ENCODE measurements at places on chromosomes 11 and 22. TPM values are rescaled to one million over a fixed set of nuclear protein-coding genes. Genes with fewer than 3 reads are reported as not detected.

ME3 gene
- 16.8 TPM for total RNA-seq

LIPT2 gene
- total RNA-seq = 1.3 TPM

JAML gene
- not detected for total RNA-seq

APOBEC3A gene
- not detected for total RNA-seq

MS4A4A gene
- total RNA-seq = not detected

RAB39A gene
- 0.66 TPM for total RNA-seq

OR5P2 gene
- total RNA-seq = not detected

MFRP gene
- total RNA-seq = not detected

APOA1 gene
- 0.16 TPM for total RNA-seq

SLC15A3 gene
- not detected for total RNA-seq

FGF3 gene
- not detected for total RNA-seq

ST14 gene
- total RNA-seq = 0.06 TPM

CAPN5 gene
- total RNA-seq = 7.4 TPM

CRYAB gene
- 6.0 TPM for total RNA-seq

PKDREJ gene
- not detected for total RNA-seq

All from A549 treated with CORT108297 at 1 μM for 4 hours (cell line).